ENCODE measurements at places on chromosomes 3 and 15. TPM values are rescaled to one million over a fixed set of nuclear protein-coding genes. Genes with fewer than 3 reads are reported as not detected.

Gene GP5
- total RNA-seq, result 0.01 TPM

Gene CELF6
- total RNA-seq, result 0.23 TPM

Gene CCR8
- total RNA-seq, result not detected

Gene ATP13A4
- total RNA-seq, result not detected

Gene ACVR2B
- total RNA-seq, result 2.6 TPM

Gene COL6A5
- not detected for total RNA-seq

Gene VIPR1
- total RNA-seq, result 2.0 TPM

Gene ASB14
- total RNA-seq, result not detected

Gene CLEC3B
- total RNA-seq, result not detected

Gene WDR49
- total RNA-seq, result not detected

Gene TNFSF10
- total RNA-seq, result not detected

Gene PRSS50
- not detected for total RNA-seq

Gene SCN5A
- total RNA-seq, result 0.89 TPM

Gene FGD5
- 0.03 TPM for total RNA-seq

Gene GPR171
- not detected for total RNA-seq

Gene THRB
- total RNA-seq, result 2.1 TPM

Gene MRPS22
- total RNA-seq, result 42.2 TPM

Gene ZCWPW2
- not detected for total RNA-seq

All from A549 treated with AZD2906 at 1 μM for 4 hours (cell line).